ENCODE measurements at places on chromosomes 6 and 20. TPM values are rescaled to one million over a fixed set of nuclear protein-coding genes. Genes with fewer than 3 reads are reported as not detected.
A peak's percentile ranks its signal among the peaks of the same experiment; 100 is the strongest.

DNA sequence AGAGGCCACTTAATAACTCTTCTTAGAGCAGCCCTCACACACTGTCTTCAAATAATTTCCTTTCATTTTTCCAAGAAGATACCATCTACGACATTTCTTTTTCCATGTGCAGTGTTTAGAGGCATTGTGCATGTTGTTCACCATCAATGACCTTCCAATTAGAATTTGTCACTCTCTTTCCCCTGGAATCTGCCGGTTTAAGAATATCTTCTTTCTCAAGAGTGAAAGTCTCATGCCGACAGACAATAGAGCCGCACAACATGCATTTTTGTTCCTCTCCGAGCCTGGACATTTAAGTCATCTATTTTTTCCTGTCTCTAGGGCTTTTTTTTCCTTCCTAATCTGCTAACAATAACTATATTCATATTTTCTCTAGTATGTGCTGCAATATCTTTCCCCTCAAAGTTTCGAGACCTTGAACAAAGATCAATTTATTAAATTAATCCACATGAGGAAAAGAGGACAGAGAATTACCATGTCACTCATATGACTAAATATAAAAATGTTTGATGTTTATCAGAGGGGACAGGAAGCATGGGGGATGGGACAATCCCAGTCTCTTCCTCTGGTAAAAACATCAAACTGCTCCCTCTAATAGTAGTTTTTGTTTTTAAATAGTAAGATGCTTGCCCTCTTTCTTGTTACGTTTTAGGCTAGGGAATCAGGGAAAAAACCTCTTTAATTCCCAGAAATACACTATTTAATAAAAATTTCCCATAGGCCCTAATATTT is 893.4 kb downstream of the C6orf118 start:
- no peaks in the 10 kb centered on the region for H3K4me1 ChIP-seq
- H3K27me3 ChIP-seq, result no peaks in the 10 kb centered on the region
- no peak for DNase-seq
- no peak overlapping the region for H3K4me3 ChIP-seq

DNA sequence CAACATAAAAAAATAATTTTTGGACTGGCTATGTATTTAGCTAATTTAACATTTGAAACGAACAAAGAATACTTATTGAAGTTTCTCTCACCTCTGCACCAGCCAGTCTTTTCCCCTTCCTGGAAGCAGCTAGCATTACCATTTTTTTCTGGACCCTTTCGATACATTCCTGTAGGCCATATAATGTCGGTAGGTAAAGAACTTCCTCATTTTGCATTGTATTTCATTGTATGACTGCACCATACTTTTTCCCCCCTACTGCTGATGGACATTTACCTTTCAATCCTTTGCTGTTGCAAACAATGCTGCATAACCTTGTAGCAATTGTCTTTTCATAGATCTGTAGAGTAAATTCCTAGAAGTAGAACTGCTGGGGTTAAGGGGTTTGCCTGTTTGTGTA is 17.6 kb downstream of the CBFA2T2 start:
- H3K4me1 ChIP-seq, result no peaks in the 10 kb centered on the region
- no peak overlapping the region for H3K27ac ChIP-seq
- no peak for DNase-seq

GRCh38 chr6:93992976-93993375 is 573.6 kb upstream of the EPHA7 start:
- DNase-seq, result no peak
- no peak overlapping the region for H3K4me3 ChIP-seq
- H3K27ac ChIP-seq, result no peak overlapping the region
- H3K27me3 ChIP-seq, result no peaks in the 10 kb centered on the region
- H3K36me3 ChIP-seq, result no peaks in the 10 kb centered on the region
- no peaks in the 10 kb centered on the region for H3K4me1 ChIP-seq

The TMEM30A gene
- total RNA-seq, result 183 TPM

DNA sequence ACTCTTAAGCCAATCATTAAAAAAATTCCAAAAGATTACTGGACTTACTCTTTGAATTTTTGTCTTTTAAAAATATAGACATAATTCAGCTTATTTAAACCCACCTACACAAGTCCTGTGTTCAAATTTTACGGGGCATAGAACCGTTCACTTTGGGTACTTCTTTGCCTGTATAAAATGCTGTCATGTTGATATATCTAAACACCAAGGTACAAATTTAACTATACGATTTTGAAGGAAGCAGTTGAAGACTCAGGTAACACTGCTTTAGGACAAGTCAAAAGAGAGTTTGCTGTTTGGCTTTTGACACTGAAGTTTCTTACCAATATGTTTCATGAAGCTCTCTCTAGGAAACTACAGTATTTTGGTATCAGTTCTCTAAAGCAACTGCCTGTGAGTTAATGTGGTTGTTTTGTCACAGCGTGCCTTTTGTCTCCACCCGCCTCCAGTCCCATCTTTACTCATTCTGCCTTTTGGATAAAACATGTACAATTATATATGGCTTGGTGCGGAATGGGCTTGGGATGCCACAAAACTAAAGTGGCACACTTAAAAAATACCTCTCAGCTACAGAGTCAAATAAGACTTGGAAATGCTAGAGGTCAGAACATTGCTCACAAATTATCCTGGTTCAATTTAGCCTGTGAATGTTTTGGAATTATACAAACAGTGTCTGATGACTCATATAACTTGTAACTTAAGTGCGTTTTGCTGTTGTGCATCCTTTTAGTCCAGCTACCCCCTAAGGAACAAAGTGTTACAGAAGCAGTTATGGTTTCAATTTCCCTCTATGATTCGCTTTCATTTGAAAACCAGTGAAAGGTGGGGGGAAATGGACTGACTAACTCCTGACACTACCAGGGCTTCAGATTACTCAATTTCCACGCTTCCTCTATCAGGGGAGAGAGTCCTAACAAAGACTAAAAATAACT is 38.7 kb downstream of the RGS17 start:
- DNase-seq, result no peak
- H3K4me3 ChIP-seq, result no peak overlapping the region
- no peaks in the 10 kb centered on the region for H3K27me3 ChIP-seq
- no peak overlapping the region for H3K27ac ChIP-seq
- H3K4me1 ChIP-seq, result no peaks in the 10 kb centered on the region

The TRIM15 gene
- not detected for total RNA-seq

The SEL1L2 gene
- not detected for total RNA-seq

- no peak overlapping the region for H3K4me3 ChIP-seq
- DNase-seq, result no peak
- H3K4me1 ChIP-seq, result no peaks in the 10 kb centered on the region
- H3K27me3 ChIP-seq, result no peaks in the 10 kb centered on the region
- no peak overlapping the region for H3K27ac ChIP-seq
These were observed 333.7 kb downstream of the MEI4 start for GRCh38 chr6:77986380-77987034.

GRCh38 chr6:37050045-37050853 is 44.8 kb downstream of the FGD2 start:
- peak overlapping the region; percentile 75 for H3K27ac ChIP-seq
- H3K27me3 ChIP-seq, result no peaks in the 10 kb centered on the region
- H3K36me3 ChIP-seq, result no peaks in the 10 kb centered on the region
- peak; percentile 89 for DNase-seq
- no peak overlapping the region for H3K4me3 ChIP-seq

GRCh38 chr6:157261606-157262005 is 61.7 kb downstream of the TMEM242 start:
- H3K27me3 ChIP-seq, result no peaks in the 10 kb centered on the region
- peaks cover 6% of the 10 kb centered on the region for H3K4me1 ChIP-seq
- H3K27ac ChIP-seq, result no peak overlapping the region
- H3K36me3 ChIP-seq, result no peaks in the 10 kb centered on the region
- no peak for DNase-seq

DNA sequence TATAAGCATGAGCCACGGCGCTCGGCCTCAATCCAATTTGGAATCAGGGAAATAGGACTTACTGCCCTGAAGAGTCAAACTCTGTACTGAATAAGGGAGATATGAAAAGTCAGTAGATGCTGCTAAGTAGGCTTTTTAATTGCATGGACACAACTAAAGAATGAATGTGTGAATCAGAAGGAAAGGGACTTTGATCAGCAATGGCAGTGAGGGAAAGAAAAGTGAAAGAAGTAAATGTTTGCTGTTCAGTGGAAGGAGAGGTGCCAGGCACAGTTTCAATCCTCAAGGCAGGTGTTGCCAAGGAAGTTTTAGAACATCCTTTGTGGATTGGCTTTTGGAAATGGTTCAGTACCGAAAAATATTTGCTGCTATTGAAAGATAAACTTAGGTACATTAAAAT is 62.2 kb upstream of the GCM1 start:
- no peaks in the 10 kb centered on the region for H3K4me1 ChIP-seq
- DNase-seq, result no peak
- H3K36me3 ChIP-seq, result no peaks in the 10 kb centered on the region
- no peak overlapping the region for H3K4me3 ChIP-seq
- H3K27me3 ChIP-seq, result no peaks in the 10 kb centered on the region

DNA sequence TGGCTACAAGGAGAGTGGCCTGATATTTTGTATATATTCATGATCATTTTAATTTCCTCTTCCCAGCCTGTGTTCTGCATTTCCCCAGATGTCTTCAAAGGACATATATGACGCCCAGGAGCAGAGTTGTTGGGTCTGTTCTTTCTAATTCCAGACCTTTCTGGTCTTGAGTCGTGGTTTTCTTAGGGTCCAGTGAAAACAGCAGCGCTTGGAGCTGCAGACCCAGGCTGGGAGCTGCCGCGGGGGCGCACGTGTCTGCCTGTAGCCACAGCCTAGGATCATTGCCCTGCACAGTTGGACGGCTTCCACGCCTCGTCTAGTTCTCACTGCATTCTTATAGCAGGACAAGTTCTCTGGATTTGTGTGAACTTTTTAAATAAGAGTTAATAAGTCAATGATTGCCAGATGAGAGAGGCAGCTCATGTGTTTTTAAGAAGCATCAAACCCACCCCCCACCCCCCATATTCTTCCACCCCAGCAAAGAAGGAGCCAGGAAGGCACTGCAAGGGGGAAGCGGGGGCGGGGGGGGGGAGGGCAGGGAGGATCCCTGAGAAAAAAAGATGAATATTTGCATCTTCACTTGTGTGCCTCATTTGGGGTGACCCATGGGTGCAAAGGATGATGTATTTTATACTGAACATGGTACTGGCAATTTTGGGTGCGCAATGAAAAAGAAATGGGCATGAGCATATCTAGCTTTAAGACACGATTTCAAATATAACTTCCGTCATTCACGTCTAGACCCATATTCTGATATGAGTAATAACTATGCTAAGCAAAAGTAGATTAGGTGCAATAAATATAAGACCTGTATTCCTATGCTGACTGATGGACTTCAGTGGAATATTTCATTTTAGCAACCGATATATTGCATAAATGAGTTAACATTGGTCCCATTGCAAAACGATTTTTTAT is 160.0 kb downstream of the TBXT start:
- peaks cover 75% of the 10 kb centered on the region for H3K27me3 ChIP-seq
- no peak overlapping the region for H3K27ac ChIP-seq
- DNase-seq, result no peak
- peaks cover 7% of the 10 kb centered on the region for H3K4me1 ChIP-seq
- no peak overlapping the region for H3K4me3 ChIP-seq
- no peaks in the 10 kb centered on the region for H3K36me3 ChIP-seq

DNA sequence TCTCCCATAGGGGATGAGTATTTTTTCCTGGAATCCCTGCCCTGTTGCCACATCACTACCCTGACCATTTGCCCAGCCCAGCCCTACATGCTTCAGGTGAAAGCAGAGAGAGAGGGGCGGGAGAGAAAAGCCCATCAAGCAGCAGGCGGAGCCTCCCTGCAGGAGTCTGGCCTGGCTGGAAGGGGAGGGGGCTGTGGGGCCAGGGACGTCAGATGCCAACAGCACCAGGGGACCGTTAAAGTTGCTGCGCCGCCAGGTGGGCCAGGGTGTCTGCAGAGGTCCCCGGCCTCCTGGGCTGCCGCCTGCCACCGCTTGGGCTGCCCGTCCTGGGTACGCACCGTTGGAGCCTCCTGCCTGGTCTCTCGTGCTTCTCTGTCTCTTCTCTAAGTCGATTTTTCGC is 757 bp upstream of the R3HDML start:
- H3K36me3 ChIP-seq, result no peaks in the 10 kb centered on the region
- H3K27ac ChIP-seq, result no peak overlapping the region
- DNase-seq, result peak; percentile 26
- H3K27me3 ChIP-seq, result peaks cover 17% of the 10 kb centered on the region
- no peak overlapping the region for H3K4me3 ChIP-seq

GRCh38 chr6:152975204-152975915 is 7.5 kb downstream of the FBXO5 start:
- H3K27me3 ChIP-seq, result no peaks in the 10 kb centered on the region
- no peak overlapping the region for H3K27ac ChIP-seq
- H3K4me3 ChIP-seq, result no peak overlapping the region
- peaks cover 6% of the 10 kb centered on the region for H3K4me1 ChIP-seq

- DNase-seq, result no peak
- H3K36me3 ChIP-seq, result no peaks in the 10 kb centered on the region
- H3K4me3 ChIP-seq, result no peak overlapping the region
These were observed 83.5 kb downstream of the SCML4 start for GRCh38 chr6:107740496-107741190.
